Spinal cord (tissue), 10 donors: ENCODE measurements at places on chromosomes 6 and 20.

GRCh38 chr20:50343490-50344179 lies 153.0 kb downstream of the CEBPB start:
- no peak for DNase-seq

- peak; percentile 17 for DNase-seq
These were observed 1.6 kb downstream of the SLC17A9 start for GRCh38 chr20:62953839-62954703.

GRCh38 chr6:75528423-75528822 lies 34.8 kb upstream of the FILIP1 start:
- no peak for DNase-seq

DNA sequence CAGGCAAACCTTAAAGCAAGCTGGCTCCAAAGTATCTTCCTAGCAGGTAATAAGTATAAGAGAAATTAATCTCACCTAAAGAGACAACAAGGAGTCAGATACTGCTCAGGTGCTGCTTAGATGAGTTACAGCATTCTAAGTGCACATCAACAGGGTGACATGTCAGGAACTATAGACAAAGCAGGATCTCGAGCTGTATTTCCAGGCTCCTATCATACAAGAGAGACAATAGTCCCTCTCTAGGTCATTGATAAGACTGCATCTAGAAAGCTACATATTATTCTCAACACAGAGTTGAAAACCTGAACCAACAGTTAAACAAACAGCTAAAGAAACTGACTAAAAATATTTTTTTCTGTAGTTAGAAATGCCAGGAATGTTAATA lies 3.9 kb downstream of the PTPRK start:
- DNase-seq = no peak
